Putamen (tissue), 1 donor: ENCODE measurements at places on chromosomes 12 and 14.

- no peak for DNase-seq
Measured at GRCh38 chr14:106694638-106695393, 1168.4 kb downstream of the TMEM121 start.

GRCh38 chr12:19967431-19967830, 400.9 kb upstream of the PDE3A start:
- peak; percentile 53 for DNase-seq

GRCh38 chr12:104990950-104991349, 4.8 kb downstream of the NOPCHAP1 start:
- no peak for DNase-seq

- no peak for DNase-seq
Measured at GRCh38 chr12:68281322-68282077, 28.1 kb upstream of the IL22 start.

DNA sequence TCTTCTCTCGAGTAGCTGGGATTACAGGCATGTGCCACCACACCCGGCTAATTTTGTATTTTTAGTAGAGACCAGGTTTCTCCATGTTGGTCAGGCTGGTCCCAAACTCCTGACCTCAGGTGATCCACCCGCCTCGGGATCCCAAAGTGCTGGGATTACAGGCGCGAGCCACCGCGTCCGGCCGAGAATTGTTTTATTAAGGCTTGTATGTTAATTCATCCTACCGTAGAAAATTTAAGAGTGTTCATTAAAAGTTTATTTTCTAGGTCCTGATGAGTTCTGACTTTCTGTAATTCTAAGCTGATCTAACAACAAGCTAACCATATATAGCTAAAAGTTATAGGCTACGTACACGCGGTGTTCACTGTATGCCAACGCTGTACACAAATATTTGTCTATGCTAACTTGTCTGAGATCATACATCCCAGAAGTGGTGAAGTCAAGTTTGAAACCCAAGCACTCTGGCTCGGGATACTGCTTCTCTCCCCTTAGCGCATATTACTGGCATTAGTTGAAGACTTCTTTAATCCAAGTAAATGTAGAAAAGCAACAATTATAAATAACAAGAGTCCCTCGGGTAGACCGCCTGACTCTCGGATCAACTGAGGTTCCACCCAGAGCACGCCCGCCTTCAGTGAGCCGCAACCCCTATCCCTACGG, 570 bp upstream of the MRPS35 start:
- DNase-seq, result no peak

DNA sequence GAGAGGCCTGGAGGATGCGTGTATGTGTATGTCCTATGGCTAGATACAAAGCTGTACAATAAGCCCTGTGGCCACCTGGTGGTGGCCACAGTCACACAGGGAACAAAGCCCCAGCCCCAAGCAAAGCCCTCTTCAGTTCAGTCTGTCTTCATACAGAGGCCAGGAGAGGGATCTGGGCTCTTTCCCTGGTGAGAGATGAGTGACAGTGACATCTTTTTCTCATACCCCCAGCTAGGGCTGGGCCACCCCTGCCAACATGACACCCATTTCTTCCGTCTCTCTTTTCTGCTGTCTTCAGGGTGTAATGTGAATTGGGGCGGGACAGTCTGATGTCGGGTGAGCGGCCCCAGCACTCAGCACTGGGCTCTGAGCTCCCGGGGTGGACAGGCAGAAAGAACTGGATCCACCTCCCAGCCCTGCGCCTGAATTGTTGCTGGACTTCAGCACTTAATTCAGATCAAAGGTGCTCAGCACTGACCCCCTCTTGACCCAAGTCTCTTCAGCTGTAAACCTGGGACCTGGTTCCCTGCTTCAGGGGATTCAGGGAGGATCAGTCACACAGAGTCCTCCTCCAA, 59.8 kb downstream of the SERPINA3 start:
- DNase-seq, result no peak

- DNase-seq, result no peak
Measured at GRCh38 chr14:22155571-22155970, 433.5 kb downstream of the DAD1 start.

- no peak for DNase-seq
Measured at GRCh38 chr12:44827832-44828438, 48.2 kb downstream of the NELL2 start.

GRCh38 chr14:64117671-64118402, 176.3 kb downstream of the ESR2 start:
- DNase-seq, result no peak

- no peak for DNase-seq
Measured at GRCh38 chr12:2064071-2064507, 11.3 kb downstream of the CACNA1C start.

GRCh38 chr12:47281667-47282171, 202.0 kb upstream of the AMIGO2 start:
- DNase-seq, result no peak

GRCh38 chr12:110253176-110253575, 27.9 kb upstream of the ATP2A2 start:
- no peak for DNase-seq

DNA sequence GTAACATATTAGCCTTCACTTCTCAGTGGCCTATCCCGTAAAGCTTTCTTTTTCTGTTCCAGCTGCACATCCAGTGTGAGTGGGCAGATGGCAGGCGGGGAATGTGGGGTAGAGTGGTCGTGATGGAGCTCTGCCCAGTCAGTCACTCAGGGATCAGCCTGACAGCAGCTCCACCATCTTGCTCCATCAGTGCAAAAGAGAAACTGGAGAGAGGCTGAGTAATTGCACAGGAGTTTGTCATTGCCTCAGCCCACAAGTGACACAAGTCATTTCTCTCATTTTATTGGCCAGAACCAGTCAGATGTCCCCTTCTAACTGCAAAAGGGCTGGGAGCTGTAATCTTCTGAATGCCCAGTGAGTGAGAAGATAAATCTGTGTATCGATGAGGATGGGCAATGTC, 66.5 kb downstream of the ATP23 start:
- DNase-seq, result no peak

GRCh38 chr14:103277931-103278330, 56.1 kb upstream of the EIF5 start:
- DNase-seq, result no peak

DNA sequence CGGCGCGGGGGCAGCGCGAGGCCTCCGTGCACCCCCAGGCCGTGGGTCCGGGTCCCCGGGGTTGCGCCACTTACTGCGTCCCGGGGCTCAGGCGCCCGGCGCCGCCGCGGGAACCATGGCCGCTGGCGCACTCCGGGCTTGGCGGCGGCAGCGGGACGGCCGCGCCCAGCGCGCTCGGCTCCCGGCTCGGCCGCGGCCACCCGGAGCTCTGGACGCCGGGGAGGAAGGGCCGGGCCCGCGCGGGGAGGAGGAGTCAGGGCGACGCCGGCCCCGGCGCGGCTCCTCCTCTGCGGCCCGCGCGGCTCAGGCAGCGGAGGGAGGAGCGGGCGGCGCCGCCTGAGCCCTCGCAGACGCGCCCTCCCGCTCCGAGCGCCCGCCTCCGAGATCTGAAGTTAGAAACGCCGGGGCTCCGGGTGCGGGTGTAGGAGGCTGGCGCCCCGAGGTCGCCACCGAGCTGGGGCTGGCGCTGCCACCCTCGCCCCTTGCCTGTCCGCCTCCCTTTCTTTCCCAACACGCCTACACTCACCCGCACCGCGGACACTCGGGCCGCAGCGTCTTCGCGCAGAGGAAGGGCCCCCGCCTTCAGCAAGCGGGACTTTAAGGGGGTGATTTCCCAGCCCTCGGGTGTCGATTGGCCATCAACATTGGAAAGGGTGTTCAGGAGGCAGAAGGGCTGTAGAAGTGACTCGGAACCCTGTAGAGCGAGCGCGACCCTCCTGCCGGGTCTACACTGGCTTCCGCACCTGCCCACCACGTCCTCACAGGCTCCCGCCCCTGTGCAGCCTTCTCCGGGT, at the start of gene NIN:
Gene NIN, minus strand, starts transcription at position 231 of the 794 bp plus-strand sequence. CDS start 9,106 bp downstream, outside the sequence.
- peak; percentile 85 for DNase-seq

- DNase-seq, result no peak
Measured at GRCh38 chr12:24630446-24630845, 318.5 kb downstream of the BCAT1 start.

- DNase-seq, result no peak
Measured at GRCh38 chr12:131574395-131574771, 136.5 kb upstream of the SFSWAP start.

- DNase-seq, result no peak
Measured at GRCh38 chr14:58014778-58015177, 137.2 kb downstream of the ARMH4 start.
